ENCODE measurements at places on chromosomes 7 and 10. TPM values are rescaled to one million over a fixed set of nuclear protein-coding genes. Genes with fewer than 3 reads are reported as not detected.

Gene GRM3
- not detected for total RNA-seq

Gene STOX1
- total RNA-seq, result 0.47 TPM

Gene ATOH7
- total RNA-seq, result not detected

Gene GIGYF1
- total RNA-seq, result 118 TPM

Gene AKR1B15
- total RNA-seq, result not detected

Gene SLC26A5
- not detected for total RNA-seq

Gene EN2
- not detected for total RNA-seq

Gene PRSS1
- total RNA-seq, result not detected

Gene SPDYE18
- 3.0 TPM for total RNA-seq

Gene TFR2
- 5.9 TPM for total RNA-seq

GRCh38 chr7:131268906-131269305, 58.8 kb upstream of the MKLN1 start:
- H3K4me1 ChIP-seq, result no peaks in the 10 kb centered on the region
- no peak for DNase-seq
- H3K4me3 ChIP-seq, result no peak overlapping the region

GRCh38 chr7:122965306-122965705, 30.2 kb downstream of the TAS2R16 start:
- H3K27ac ChIP-seq, result no peak overlapping the region
- no peaks in the 10 kb centered on the region for H3K36me3 ChIP-seq
- H3K27me3 ChIP-seq, result no peaks in the 10 kb centered on the region
- no peak overlapping the region for H3K4me3 ChIP-seq
- DNase-seq, result no peak

DNA sequence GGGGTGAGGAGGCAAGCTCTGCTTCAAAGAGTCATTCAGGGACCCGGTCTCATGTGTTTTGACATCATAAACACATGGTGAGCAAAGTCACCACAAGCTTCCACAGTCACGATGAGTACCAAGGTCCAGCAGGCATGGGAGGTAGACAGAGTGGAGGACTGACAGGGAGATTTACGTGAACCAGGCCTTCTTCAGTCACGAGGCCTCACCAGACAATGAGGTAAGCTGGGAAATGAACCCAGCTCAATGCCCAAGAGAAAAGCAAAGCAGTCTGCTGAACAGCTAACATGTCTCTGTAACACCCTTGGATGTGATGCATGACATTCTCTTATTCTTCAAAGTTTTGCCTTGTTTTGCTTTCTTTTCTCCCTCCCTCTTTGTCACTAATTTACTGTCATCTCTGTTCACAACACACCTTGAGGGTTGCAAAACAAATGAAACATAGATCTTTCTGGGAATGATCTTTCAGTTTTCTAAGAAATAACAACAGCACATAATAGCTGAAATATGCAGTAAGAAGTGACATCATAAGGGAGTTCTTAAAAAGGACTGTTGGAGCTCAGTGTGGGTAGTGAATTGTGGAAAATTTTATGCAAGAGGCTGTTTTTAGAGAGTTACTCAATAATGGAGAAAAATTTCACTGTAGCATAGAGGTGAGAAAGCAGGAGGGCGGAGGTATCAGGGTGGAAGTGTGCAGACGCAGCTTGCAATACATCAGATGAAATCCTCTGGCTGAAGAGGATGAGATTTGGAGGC, 9.0 kb downstream of the PPP1R17 start:
- no peak overlapping the region for H3K4me3 ChIP-seq
- H3K36me3 ChIP-seq, result no peaks in the 10 kb centered on the region
- H3K27me3 ChIP-seq, result no peaks in the 10 kb centered on the region
- DNase-seq, result no peak

- no peaks in the 10 kb centered on the region for H3K27me3 ChIP-seq
- no peak for DNase-seq
- peaks cover 15% of the 10 kb centered on the region for H3K4me1 ChIP-seq
- H3K4me3 ChIP-seq, result no peak overlapping the region
- H3K27ac ChIP-seq, result no peak overlapping the region
Measured at GRCh38 chr7:117019786-117020590, 66.7 kb downstream of the ST7 start.

DNA sequence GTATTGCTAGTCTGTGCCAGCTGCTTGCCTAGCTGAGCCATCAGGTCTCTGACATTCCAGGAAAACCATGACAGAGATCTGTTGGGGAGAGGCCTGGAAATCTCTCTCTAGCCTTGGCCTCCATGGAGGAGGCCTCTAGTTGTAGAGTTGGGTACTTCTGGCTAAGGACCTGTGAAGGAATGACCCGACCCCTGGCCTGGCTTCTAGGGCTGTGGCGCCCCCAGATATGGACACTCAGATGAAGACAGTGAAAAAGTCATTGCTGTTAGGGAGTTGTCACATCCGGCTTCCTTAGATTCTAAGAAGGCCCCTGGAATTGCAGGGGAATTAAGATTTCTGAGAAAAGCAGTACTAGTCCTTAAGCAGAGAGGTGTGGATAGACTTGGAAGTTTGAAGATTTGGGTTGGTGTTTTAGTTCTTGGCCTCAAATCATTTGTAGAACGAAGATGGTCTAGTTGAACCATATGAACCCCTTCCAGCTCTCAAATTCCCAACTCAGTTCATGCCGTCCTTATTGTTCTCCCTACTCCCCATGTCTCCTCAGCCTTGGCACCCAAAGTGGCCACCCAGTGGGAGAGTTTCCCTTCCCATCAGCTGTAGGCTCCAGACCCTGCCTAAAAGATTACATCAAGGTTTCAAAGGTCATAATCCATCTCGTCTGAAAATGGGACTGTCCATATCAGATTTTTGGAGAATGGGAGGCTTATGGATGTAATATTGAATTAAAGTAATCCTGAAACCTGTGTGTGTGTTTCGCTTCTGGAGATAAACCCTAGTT, 7.0 kb downstream of the HHEX start:
- H3K27ac ChIP-seq, result no peak overlapping the region
- DNase-seq, result no peak
- peaks cover 78% of the 10 kb centered on the region for H3K27me3 ChIP-seq
- H3K36me3 ChIP-seq, result peaks cover under 1% of the 10 kb centered on the region
- no peak overlapping the region for H3K4me3 ChIP-seq

DNA sequence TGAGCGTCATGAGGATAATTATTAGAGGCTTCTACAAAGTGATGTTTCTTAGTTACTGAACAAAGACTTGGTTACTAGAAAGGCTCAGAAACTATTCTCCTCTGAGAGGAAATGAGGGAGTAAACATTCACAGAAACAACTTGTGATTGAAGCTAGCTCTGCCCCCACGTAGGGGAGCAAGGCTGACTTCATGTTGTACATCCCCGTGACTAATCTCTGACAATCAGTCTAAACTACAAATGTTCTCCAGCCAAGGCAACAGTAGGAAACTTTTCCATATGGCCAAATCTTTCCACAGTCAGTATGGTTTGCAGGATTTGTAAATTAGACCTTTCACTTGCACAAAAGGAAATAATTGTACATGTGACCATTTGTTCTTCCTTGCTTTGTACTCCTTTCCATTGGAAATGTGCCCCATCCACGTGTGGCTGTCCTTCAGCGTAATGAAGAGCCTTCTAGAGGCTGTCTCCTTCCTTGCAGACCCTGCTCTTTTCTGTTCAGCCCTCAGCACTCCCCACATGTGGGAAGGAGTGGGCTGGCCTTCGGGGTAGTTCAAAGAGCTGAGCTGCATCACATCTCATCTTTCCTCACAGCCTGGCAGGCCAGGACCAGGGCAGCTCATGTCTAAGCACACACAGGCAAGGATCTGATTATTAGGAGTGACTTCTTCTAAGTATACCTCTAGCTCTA, 93.5 kb downstream of the PCGF5 start:
- no peaks in the 10 kb centered on the region for H3K36me3 ChIP-seq
- H3K27ac ChIP-seq, result no peak overlapping the region
- no peaks in the 10 kb centered on the region for H3K4me1 ChIP-seq
- H3K27me3 ChIP-seq, result peaks cover 6% of the 10 kb centered on the region
- no peak for DNase-seq
- H3K4me3 ChIP-seq, result no peak overlapping the region

DNA sequence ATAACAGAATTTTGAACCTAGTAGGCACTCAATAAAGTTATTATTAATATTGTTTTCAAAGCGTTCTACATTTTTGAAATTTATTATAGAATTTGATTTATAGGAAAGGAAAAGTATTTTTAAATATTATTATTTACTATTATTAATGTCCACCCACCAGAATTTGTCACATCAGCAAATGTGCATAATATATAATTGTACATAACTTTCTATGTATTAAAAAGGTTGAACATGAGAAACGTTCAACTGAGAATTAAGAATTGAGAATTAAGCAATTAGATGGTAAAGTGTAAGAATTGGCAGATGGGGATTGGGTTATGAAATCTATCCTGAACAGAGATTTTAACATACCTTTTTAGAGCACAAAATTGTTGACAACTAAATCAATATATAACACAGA, 129.8 kb downstream of the PTN start:
- no peaks in the 10 kb centered on the region for H3K36me3 ChIP-seq
- DNase-seq, result no peak
- H3K4me1 ChIP-seq, result no peaks in the 10 kb centered on the region
- no peak overlapping the region for H3K4me3 ChIP-seq
- no peaks in the 10 kb centered on the region for H3K27me3 ChIP-seq

- no peak overlapping the region for H3K27ac ChIP-seq
- no peaks in the 10 kb centered on the region for H3K4me1 ChIP-seq
- peaks cover 5% of the 10 kb centered on the region for H3K27me3 ChIP-seq
- no peak overlapping the region for H3K4me3 ChIP-seq
Measured at GRCh38 chr7:91137153-91137787, 127.0 kb upstream of the FZD1 start.
